ENCODE measurements at places on chromosomes 12 and 14.
A peak's percentile ranks its signal among the peaks of the same experiment; 100 is the strongest.

DNA sequence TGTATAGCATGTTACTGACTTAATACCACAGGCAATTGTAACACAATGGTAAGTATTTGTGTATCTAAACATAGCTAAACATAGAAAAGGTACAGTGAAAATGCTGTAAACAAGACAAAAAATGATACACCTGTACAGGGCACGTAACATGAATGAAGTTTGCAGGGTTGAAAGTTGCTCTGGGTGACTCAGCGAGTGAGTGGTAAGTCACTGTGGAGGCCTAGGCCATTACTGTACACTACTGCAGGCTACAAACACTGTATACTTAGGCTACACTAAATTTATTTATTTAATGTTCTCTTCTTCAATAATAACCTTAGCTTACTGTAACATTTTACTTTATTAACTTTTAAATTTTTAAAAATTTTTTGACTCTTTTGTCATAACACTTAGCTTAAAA is 158.4 kb downstream of the IPO8 start:
- DNase-seq, result no peak

DNA sequence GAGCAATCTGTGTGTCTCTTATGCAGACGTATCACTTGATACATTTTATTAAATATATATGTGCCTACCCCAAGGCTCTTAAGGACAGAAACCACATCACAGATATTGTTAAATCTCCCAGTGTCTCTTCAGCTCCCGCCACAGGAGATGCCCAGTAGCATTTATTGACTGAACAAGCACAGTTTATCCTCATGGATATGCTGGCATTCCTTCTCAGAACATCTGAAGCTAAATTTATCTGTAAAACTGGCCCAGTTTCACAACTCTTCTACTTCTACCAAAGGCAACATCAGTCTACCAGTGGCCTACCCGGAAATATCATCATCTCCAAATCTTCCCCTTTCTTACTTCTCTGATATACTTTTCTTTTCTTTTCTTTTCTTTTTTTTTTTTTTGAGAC is 10.7 kb downstream of the APOLD1 start:
- DNase-seq, result no peak

DNA sequence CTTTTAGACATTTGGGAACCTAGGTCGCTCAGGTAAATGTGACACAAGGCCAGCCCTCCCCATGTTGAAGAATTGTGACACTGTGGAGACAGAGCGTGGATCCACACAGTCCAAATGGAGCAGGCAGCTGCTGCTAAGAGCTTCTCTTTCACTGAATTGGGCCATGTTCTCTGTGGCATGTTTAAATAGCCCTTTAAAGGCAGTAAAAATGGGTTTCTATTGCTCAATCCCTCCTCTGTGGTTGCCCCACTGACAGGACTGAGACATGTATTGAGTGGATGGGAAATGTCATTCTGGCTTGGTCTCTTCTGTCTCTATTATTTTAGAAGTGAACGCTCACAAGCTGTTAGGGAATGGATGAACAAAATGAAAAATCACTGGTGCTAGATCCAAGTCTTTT is 84.0 kb upstream of the PRICKLE1 start:
- DNase-seq, result no peak

DNA sequence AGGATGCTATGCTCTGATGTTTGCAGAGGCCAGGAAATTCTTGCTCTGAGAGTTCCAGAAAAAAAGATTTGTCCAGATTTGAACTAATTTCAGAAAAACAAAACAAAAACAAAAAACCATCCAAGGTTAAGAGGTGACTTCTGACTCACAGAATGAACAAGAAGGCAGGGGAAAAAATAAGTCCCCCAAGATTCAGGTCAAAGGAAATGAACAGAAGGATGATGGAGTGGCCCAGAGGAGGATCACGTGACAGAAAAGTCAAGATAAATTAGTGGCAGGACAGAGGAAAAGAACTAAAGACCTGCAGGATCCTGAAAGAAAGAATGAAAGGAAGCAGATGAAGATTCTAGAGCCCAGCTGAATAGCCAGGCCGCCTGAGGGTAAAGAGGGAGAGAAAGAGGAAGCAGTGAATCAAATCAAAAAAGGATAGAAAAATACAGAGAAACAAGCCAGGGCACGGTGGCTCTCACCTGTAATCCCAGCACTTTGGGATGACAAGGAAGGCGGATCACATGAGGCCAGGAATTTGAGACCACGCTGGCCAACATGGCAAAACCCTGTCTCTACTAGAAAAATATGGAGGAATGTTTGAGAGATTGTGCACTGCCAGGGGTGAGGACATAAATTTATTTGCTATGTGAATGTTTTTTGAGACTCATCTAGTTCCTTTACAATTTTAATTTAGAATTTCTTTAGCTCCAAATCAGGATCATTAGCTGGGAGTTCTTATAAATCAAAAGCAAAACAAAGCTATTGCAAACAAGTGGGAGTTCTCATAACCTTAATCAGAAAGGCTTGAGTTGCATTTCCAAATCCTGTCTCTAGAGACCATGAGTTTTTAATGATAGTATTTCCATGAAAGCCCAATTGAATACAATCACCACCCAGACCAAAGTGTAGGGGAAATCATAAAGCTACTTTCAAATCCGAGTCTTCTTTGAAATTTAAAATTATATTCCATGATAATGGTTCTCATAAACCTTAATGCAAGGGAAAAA is 217.1 kb upstream of the PLEKHG7 start:
- DNase-seq, result no peak

- no peak for DNase-seq
These were observed 84.1 kb downstream of the FBXL14 start for GRCh38 chr12:1510056-1510812.

DNA sequence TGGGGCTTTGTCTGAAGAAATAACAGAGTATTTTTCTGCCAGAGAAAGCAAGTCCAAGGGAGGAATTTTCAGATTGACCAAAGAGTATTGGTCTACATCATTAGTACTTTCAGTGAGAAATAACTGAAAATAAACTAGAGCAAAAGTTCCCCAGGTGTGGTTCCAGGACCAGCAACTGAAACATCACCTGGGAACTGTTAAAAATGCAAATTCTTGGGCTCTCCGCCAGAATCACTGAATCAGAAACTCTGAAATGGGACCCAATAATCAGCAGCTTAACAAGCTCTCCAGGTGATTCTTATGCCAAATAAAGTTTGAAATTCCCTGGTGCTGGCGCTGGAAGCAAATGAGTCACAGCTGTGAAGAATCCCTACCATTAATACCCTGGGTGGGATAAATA is 52.1 kb downstream of the EIF2S3B start:
- DNase-seq, result no peak

- no peak for DNase-seq
These were observed 269.2 kb downstream of the KSR2 start for GRCh38 chr12:117699575-117699974.

DNA sequence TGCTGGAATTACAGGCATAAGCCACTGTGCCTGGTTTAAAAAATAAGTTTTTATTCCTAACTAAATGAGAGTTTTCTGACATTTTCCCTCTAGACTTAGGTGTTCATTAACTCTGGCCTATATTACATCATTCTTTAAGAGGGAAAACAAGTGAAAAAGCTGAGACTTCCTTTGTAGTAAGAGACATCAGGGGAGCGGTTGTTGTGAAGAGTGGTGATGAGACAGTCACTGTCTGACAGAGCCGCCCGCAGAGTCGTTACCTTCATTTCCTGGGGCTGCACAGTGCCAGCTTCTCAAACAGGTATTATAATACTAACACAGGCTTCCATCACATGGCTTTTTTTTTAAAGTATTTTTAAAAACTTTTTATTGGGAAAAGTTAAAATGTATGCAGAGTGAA is 19.7 kb upstream of the TDRD9 start:
- peak; percentile 27 for DNase-seq

- no peak for DNase-seq
These were observed 237.1 kb downstream of the FOXN3 start for GRCh38 chr14:89179891-89180404.

DNA sequence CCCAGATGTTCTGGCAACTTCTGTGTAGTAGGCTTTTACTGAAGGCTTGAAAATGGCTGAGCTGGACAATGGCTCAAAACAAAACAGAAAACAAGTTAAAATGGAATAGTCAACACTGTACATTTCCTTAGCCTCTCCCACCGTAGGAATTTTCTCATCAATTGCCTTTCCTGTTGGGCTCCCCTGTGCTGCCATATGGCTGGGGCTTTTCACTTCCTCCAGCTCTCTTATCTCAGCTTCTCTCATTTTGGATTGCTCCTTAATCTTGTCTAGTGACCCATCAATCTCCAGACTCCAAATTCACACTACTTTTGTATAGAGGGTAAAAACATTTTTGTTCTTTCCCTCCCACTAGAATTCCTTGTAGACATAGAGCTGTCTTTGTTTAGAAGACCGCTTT is 50.4 kb upstream of the RPH3A start:
- no peak for DNase-seq

DNA sequence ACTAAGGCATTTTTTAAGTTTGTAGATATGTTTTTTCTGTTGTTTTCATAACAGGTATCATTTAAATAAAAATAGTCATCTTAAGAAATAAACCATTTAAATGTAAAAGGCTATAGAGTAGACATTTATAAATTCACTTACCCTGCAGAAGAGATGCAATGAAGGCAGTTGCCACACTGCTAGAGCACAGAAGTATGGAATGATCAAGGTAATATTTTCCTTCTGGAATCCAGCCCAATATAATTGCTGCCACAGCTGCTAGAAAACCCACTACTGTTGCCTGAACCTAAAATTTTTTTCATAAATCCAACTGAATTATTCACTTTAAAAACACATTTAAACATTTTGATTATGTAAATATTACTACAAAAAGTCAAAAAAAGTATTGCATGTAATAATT is 69.2 kb downstream of the SLC41A2 start:
- no peak for DNase-seq

GRCh38 chr14:36950812-36951211 is 221.6 kb downstream of the SLC25A21 start:
- no peak for DNase-seq

GRCh38 chr14:75522224-75522982 is at the start of gene BATF:
TSS of gene BATF (plus strand) at chr14:75522469. CDS start at chr14:75522683, 214 bp downstream.
- DNase-seq, result peak; percentile 75

Data from immature natural killer cell (primary cell).